ENCODE measurements at places on chromosomes 6 and 20. TPM values are rescaled to one million over a fixed set of nuclear protein-coding genes. Genes with fewer than 3 reads are reported as not detected.

MDFI gene
- 1.3 TPM for total RNA-seq

HLA-DQB1 gene
- not detected for total RNA-seq

GPR63 gene
- total RNA-seq, result 0.28 TPM

PRL gene
- total RNA-seq, result not detected

FAM50B gene
- 10.4 TPM for total RNA-seq

NOTCH4 gene
- total RNA-seq, result 1.5 TPM

MROH8 gene
- total RNA-seq, result 0.38 TPM

All from regular cardiac myocyte (primary cell).